ENCODE measurements at places on chromosomes 3 and 15. TPM values are rescaled to one million over a fixed set of nuclear protein-coding genes. Genes with fewer than 3 reads are reported as not detected.

PATL2 gene
- 0.42 TPM for total RNA-seq

BCL2A1 gene
- total RNA-seq: 0.56 TPM

PRR20G gene
- not detected for total RNA-seq

STRIT1 gene
- total RNA-seq: not detected

WDR93 gene
- 0.14 TPM for total RNA-seq

SCAANT1 gene
- not detected for total RNA-seq

OXSR1 gene
- 47.5 TPM for total RNA-seq

GATA2 gene
- 5.4 TPM for total RNA-seq

C2CD4B gene
- 1.3 TPM for total RNA-seq

CTXN2 gene
- not detected for total RNA-seq

EXD1 gene
- not detected for total RNA-seq

C3orf70 gene
- total RNA-seq: 2.6 TPM

TMEM40 gene
- not detected for total RNA-seq

CLDN16 gene
- 2.1 TPM for total RNA-seq

SGO1 gene
- 0.50 TPM for total RNA-seq

IQCF2 gene
- not detected for total RNA-seq

CLDN18 gene
- not detected for total RNA-seq

XCR1 gene
- not detected for total RNA-seq

GRK7 gene
- total RNA-seq: not detected

LRRC31 gene
- total RNA-seq: not detected

ATOSA gene
- total RNA-seq: 61.5 TPM

IL5RA gene
- not detected for total RNA-seq

TMC3 gene
- not detected for total RNA-seq

NR1I2 gene
- 0.91 TPM for total RNA-seq

CDHR4 gene
- total RNA-seq: 0.25 TPM
